ENCODE measurements at places on chromosomes 1 and 21. TPM values are rescaled to one million over a fixed set of nuclear protein-coding genes. Genes with fewer than 3 reads are reported as not detected.

The PCAT6 gene
- total RNA-seq: 11.2 TPM

The SASS6 gene
- total RNA-seq: 13.6 TPM

The GBP6 gene
- total RNA-seq: not detected

The PRKAA2 gene
- total RNA-seq: 8.1 TPM

The ARMH1 gene
- 0.78 TPM for total RNA-seq

GRCh38 chr1:183180218-183180617 is 5.8 kb upstream of the LAMC2 start:
- H3K4me1 ChIP-seq: peaks cover 18% of the 10 kb centered on the region
- no peak overlapping the region for H3K27ac ChIP-seq
- no peak overlapping the region for H3K4me3 ChIP-seq

DNA sequence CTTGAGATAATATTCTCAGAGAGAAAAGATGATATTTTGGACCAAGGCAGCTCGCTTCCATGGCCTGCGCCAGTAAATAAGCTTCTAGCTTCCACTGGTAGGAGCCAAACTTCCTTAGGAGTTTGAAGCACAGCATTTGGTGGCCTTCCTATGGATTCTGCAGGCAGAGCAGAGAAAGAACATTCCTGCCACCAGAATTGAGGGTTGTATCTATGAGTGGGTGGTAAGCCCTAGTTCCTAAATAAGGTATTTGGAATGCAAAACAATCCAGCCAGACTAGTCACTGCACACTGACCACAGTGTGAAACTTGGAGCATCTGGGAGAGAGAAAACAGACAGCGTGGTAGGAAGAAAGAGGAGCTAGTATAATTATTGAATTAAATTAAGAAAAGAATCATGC is 54.1 kb upstream of the BCAR3 start:
- no peak overlapping the region for H3K27ac ChIP-seq
- H3K4me3 ChIP-seq: no peak overlapping the region
- no peaks in the 10 kb centered on the region for H3K27me3 ChIP-seq

- no peak for DNase-seq
- H3K27ac ChIP-seq: peak overlapping the region; percentile 84
- H3K36me3 ChIP-seq: peaks cover 7% of the 10 kb centered on the region
- no peaks in the 10 kb centered on the region for H3K27me3 ChIP-seq
- peaks cover 21% of the 10 kb centered on the region for H3K4me1 ChIP-seq
- no peak overlapping the region for H3K4me3 ChIP-seq
Measured at GRCh38 chr1:1677718-1678580, 14.6 kb downstream of the SLC35E2B start.

- peaks cover 13% of the 10 kb centered on the region for H3K36me3 ChIP-seq
- DNase-seq: no peak
- H3K4me1 ChIP-seq: peaks cover 53% of the 10 kb centered on the region
- H3K4me3 ChIP-seq: no peak overlapping the region
- H3K27ac ChIP-seq: no peak overlapping the region
- peaks cover 21% of the 10 kb centered on the region for H3K27me3 ChIP-seq
Measured at GRCh38 chr1:167860231-167860923, 53.6 kb downstream of the ADCY10 start.

DNA sequence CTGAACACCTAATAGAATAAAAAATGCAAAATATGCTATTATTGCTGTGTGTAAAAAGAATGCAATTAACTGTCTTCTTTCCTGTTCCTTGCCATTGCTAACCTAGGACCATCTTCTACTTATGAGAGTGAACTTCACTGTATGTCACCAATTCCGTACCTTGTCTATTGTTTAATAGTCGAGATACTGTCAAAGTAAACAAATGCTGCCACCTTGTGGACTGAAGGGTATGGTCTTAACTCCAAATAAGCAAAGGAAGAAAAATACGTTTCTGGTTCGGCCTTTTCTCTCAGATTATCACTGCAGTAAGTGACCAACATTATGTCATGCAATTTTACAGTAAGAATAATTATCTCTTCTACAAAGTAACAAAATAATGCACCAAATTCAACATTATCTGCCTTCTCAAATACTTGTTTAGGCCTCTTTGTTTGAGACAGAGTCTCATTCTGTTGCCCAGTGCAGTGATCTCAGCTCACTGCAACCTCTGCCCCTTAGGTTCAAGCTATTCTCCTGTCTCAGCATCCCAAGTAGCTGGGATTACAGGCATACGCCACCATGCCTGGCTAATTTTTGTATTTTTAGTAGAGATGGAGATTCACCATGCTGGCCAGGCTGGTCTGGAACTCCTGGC is 133.4 kb downstream of the COP1 start:
- DNase-seq: peak; percentile 21
- H3K27me3 ChIP-seq: no peaks in the 10 kb centered on the region
- no peak overlapping the region for H3K27ac ChIP-seq
- peaks cover 18% of the 10 kb centered on the region for H3K36me3 ChIP-seq

GRCh38 chr1:55702064-55702463 is 486.9 kb upstream of the USP24 start:
- no peaks in the 10 kb centered on the region for H3K27me3 ChIP-seq
- no peak overlapping the region for H3K4me3 ChIP-seq
- DNase-seq: no peak
- H3K36me3 ChIP-seq: no peaks in the 10 kb centered on the region
- no peak overlapping the region for H3K27ac ChIP-seq
- no peaks in the 10 kb centered on the region for H3K4me1 ChIP-seq

GRCh38 chr1:243950166-243950565 is 100.1 kb upstream of the AKT3 start:
- H3K4me1 ChIP-seq: peaks cover 19% of the 10 kb centered on the region
- no peak overlapping the region for H3K27ac ChIP-seq
- DNase-seq: no peak
- H3K4me3 ChIP-seq: no peak overlapping the region

DNA sequence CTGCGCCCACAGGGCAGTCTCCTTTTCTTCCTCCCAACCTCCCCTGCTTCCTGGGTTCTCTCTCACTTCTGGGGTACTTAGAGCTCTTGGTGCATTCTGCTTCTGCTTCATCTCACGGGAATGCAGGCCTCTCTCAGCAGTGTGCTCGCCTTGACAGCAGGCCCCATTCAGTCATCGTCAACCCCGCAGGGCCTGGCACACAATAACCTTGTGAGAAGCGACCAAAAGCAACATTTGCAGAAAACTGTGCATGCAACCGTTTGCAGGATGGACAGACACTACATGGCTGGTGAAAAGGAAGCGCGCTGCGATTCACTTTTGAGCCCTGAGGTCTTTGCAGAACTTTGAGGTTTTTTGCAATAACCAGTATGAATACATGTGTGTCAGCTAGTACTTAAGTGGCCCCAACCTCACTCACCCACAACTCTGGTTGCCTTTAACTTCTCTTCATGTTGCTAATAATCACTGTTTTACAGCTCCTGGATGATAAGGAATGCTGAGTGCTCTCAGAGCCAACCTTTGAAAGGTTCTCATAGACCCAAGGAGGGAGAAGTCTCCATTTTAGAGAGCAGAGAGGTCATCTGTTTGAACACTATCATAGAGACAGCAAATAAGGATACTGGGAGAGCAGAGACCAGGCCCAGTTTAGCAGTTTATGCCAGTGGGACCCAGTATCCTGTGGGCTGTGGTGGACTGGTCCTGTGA is 2.5 kb upstream of the CD160 start:
- no peak overlapping the region for H3K27ac ChIP-seq
- H3K4me3 ChIP-seq: no peak overlapping the region
- DNase-seq: no peak
- no peaks in the 10 kb centered on the region for H3K36me3 ChIP-seq
- H3K4me1 ChIP-seq: peaks cover 8% of the 10 kb centered on the region

- H3K27me3 ChIP-seq: no peaks in the 10 kb centered on the region
- H3K4me3 ChIP-seq: no peak overlapping the region
- no peak for DNase-seq
- H3K36me3 ChIP-seq: no peaks in the 10 kb centered on the region
- no peak overlapping the region for H3K27ac ChIP-seq
Measured at GRCh38 chr1:192601143-192601542, 25.6 kb downstream of the RGS1 start.

GRCh38 chr1:200668514-200669313 is 993 bp downstream of the DDX59 start:
- H3K4me3 ChIP-seq: peak overlapping the region; percentile 62
- H3K36me3 ChIP-seq: peaks cover 12% of the 10 kb centered on the region
- H3K27me3 ChIP-seq: no peaks in the 10 kb centered on the region
- H3K27ac ChIP-seq: peak overlapping the region; percentile 70

GRCh38 chr1:91809317-91809716 is 76.6 kb downstream of the TGFBR3 start:
- no peak for DNase-seq
- H3K4me3 ChIP-seq: no peak overlapping the region
- H3K27me3 ChIP-seq: no peaks in the 10 kb centered on the region
- H3K4me1 ChIP-seq: peaks cover 31% of the 10 kb centered on the region
- no peaks in the 10 kb centered on the region for H3K36me3 ChIP-seq
- 0 out of 2 replicates have a peak overlapping the region, but pooled peaks have one; percentile 20 for H3K27ac ChIP-seq

DNA sequence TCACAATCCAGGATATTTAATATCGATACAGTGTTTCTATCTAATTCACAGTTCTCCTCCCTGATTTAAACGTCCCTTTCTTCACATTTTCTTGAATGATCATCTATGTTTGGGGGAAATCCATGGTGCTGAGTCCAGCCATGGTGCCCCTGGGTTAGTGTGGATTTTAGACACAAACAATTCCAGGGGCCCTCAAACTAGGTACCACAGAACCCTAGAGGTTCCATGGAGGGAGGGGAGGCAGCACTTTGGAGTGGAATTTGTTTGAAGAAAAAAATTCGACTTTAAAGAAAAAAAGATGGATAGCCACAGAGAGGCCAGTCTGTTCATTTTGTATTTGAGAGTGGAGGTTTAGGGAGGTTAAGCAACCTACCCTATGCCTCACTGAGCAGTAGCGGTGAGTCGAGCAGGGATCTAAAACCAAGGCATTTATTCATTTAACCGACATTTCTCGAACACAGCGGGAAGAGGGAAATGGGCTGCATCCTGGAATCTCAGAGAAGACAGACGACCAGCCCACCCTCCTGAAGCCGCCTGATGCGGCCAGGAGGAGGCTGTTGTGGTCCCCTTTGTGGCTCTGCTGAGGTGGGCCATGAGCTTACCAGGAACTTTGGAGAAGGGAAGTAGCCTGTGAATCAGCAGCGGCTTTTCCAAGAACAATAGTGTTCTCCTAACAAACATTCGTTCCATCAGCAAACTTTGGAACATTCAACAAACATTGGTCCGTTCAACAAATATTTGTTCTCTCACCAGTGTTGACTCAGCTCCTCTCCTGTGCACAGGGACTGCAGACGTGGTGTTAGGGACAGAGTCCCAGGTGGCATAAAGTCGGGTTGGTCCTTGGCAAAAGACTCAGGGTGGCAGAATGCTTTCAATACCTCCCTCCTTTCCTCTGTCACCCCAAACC is 103.5 kb upstream of the ZBTB40 start:
- peaks cover 31% of the 10 kb centered on the region for H3K4me1 ChIP-seq
- no peak overlapping the region for H3K27ac ChIP-seq
- no peak for DNase-seq
- no peak overlapping the region for H3K4me3 ChIP-seq

GRCh38 chr1:160813215-160813614 is 17.2 kb downstream of the LY9 start:
- H3K4me1 ChIP-seq: peaks cover 25% of the 10 kb centered on the region
- no peaks in the 10 kb centered on the region for H3K27me3 ChIP-seq
- DNase-seq: no peak
- H3K36me3 ChIP-seq: no peaks in the 10 kb centered on the region

GRCh38 chr21:44929799-44930542 is 9.3 kb upstream of the ITGB2 start:
- H3K36me3 ChIP-seq: no peaks in the 10 kb centered on the region
- peaks cover 41% of the 10 kb centered on the region for H3K4me1 ChIP-seq
- H3K27me3 ChIP-seq: peaks cover 75% of the 10 kb centered on the region
- H3K27ac ChIP-seq: no peak overlapping the region
- no peak for DNase-seq

DNA sequence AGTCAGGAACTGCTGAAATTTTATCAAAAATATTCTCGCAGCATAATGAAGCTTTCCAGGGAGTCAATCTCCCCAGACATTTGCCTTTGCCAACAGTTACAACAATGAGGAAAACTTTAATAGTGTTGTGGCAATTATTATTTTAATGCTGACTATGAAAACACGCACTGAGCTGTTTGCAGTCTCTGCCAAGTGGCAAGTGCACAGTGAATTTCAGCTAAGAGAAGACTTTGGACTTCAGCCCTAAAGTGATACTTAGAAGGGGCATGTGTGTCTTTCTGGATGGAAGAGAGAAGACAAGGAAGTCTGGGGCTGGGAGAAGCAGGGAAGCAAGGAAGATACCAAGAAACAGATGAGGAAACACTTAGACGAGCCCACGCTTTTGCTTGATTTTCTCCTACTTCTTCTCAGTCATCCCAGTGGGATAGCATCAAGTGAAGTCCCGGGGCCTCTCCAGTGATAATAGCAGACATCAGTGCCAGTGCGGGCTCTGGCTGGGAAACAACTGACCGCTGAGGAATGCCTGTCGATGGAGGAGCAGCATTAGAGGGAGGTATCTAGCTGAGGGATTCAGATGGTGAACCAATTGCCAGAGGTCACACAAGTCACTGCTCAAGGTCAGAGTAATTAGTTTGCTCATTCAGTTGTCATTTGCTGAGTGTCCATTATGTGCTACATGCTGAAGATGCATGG is 196.3 kb downstream of the TTLL7 start:
- no peak for DNase-seq
- H3K4me1 ChIP-seq: peaks cover 31% of the 10 kb centered on the region
- H3K36me3 ChIP-seq: 0 out of 2 replicates have a peak, but pooled peaks cover under 1% of the 10 kb centered on the region
- H3K27ac ChIP-seq: no peak overlapping the region
- no peak overlapping the region for H3K4me3 ChIP-seq

GRCh38 chr1:242002510-242002909 is 3.6 kb upstream of the MAP1LC3C start:
- peaks cover 5% of the 10 kb centered on the region for H3K27me3 ChIP-seq
- peaks cover 29% of the 10 kb centered on the region for H3K4me1 ChIP-seq
- no peaks in the 10 kb centered on the region for H3K36me3 ChIP-seq
- no peak overlapping the region for H3K4me3 ChIP-seq

- H3K27ac ChIP-seq: no peak overlapping the region
- no peak for DNase-seq
- H3K36me3 ChIP-seq: peaks cover 25% of the 10 kb centered on the region
- H3K4me3 ChIP-seq: no peak overlapping the region
- peaks cover 5% of the 10 kb centered on the region for H3K4me1 ChIP-seq
Measured at GRCh38 chr21:36883532-36884486, 82.7 kb downstream of the HLCS start.

- no peaks in the 10 kb centered on the region for H3K27me3 ChIP-seq
- no peaks in the 10 kb centered on the region for H3K4me1 ChIP-seq
- DNase-seq: no peak
- no peak overlapping the region for H3K4me3 ChIP-seq
Measured at GRCh38 chr1:78527706-78528105, 36.9 kb downstream of the PTGFR start.

GRCh38 chr1:110460253-110461220 is 9.6 kb downstream of the PROK1 start:
- no peaks in the 10 kb centered on the region for H3K4me1 ChIP-seq
- no peaks in the 10 kb centered on the region for H3K27me3 ChIP-seq
- no peak overlapping the region for H3K27ac ChIP-seq

GRCh38 chr21:43917515-43918384 is 52.7 kb downstream of the AGPAT3 start:
- H3K27ac ChIP-seq: 0 out of 2 replicates have a peak overlapping the region, but pooled peaks have one; percentile 64
- H3K4me1 ChIP-seq: peaks cover 27% of the 10 kb centered on the region
- no peak overlapping the region for H3K4me3 ChIP-seq
- no peak for DNase-seq
- H3K36me3 ChIP-seq: no peaks in the 10 kb centered on the region

GRCh38 chr1:77832901-77833300 is 53.5 kb downstream of the MIGA1 start:
- no peak for DNase-seq
- H3K4me1 ChIP-seq: 0 out of 2 replicates have a peak, but pooled peaks cover 4% of the 10 kb centered on the region
- no peak overlapping the region for H3K4me3 ChIP-seq
- H3K27me3 ChIP-seq: no peaks in the 10 kb centered on the region
- H3K36me3 ChIP-seq: no peaks in the 10 kb centered on the region

All from WTC11 (cell line).